ENCODE measurements at places on chromosomes 2 and 18.

- peak; percentile 67 for DNase-seq
Measured at GRCh38 chr2:43448822-43449110, 147.1 kb downstream of the THADA start.

DNA sequence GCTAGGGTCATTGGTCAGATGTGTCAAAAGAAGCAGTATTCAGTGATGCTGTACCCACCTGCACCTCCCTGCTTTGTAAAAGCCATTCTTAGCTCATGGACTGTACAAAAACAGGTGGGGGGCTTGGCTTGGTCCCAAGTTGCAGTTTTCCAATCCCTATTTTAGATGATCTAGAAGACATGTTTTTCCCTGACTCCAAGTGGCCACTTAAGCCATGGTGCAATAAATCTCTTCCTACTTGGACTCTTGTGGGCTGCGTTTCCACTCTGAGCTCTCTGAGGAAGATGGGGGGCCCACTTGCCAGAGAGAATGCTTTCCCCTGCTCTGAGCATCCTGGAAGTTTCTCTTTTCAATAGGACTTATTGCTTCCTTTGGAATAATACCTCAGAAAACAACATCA, 57.0 kb upstream of the SPP2 start:
- no peak for DNase-seq

DNA sequence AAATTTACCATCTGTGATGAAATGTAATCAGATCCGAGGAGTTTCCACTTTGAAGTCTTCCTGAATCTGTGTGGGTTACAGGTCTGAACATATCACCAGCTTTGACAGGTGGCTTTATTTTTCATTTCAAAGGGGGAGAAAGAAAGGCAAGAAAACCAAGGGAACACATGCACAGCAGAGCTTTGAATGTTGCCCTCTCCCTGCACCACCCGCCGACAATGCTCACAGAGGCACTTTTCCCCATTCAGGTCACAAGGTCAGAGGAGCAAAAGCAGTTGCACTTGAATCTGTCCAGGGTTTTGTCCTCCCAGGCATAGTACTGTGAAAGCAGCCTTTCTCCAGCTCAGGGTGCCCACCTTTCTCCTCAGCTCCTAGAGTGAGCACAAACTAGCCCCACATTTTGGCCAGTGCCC, 130.2 kb downstream of the OSR1 start:
- no peak for DNase-seq

DNA sequence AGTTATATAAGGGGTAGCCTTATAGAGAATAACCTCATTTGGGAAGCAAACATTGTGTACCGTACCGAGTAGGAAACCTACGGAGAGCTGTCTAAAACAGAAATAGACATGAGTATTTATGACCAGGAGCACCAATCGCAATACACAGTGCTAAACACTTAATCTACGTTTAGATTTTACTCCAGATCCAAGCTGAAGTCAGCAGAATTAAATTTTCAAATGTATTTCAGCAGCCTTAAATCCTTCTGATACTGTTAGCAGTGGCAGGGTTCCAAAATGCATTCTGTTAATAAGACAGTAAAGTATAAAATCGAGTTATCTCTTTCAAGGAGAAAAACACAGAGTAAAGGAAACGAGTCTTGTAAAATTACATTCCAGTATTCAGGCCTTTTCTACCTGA, 118.1 kb upstream of the ZNF521 start:
- DNase-seq, result no peak

DNA sequence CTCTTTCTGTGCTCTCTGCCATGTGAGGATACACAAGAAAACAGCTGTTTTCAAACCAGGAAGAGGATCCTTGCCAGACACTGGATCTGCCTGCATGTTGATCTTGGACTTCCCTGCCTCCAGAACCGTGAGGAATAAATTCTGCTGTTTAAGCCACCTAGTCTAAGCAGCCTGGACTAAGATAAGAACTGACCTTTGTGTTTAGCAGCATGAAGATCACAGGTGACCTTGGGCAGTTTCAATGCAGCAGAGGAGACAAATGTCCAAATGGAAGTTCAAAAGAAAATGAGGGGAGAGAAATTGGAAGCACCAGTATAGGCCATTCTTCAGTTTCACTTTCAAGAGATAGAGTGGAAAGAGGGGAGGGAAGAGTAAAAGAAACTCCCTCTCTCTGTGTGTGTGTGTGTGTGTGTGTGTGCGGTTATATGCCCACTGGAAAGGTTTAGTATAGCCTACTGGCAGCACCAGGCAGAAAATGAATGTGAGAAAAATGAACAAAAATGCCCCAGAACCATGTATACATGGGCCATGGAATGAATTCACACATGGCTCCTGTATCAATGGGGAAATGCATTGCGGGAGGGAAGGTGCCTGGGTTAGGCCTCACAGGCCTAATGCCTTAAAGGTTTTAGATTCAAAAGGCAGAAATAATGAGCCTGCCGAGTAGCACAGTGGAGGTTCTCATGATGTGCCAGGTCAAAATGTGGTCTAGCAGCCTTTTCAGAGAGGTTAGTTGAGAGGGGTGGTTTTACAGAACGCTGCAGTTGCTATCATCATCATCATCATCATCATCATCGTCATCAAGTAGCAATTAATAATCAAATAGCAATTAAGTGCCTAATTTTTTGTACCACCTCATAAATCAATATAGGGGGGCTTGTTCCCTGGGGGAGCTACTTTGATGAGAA, 1.1 kb upstream of the CERS6 start:
- DNase-seq, result no peak

GRCh38 chr18:32301976-32302743, 112.3 kb downstream of the MEP1B start:
- DNase-seq, result no peak

DNA sequence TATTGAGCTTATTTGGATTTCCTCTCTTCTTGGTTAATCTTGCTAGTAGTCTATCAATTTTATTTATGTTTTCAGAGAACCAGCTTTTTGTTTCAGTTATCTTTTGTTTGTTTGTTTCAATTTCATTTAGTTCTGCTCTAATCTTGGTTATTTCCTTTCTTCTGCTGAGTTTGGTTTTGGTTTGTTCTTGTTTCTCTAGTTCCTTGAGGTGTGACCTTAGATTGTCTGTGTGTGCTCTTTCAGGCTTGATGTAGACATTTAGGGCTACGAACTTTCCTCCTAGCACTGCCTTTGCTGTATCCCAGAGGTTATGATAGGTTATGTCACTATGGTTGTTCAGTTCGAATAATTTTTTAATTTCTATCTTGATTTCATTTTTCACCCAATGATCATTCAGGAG, 141.6 kb downstream of the ZNF236 start:
- no peak for DNase-seq

DNA sequence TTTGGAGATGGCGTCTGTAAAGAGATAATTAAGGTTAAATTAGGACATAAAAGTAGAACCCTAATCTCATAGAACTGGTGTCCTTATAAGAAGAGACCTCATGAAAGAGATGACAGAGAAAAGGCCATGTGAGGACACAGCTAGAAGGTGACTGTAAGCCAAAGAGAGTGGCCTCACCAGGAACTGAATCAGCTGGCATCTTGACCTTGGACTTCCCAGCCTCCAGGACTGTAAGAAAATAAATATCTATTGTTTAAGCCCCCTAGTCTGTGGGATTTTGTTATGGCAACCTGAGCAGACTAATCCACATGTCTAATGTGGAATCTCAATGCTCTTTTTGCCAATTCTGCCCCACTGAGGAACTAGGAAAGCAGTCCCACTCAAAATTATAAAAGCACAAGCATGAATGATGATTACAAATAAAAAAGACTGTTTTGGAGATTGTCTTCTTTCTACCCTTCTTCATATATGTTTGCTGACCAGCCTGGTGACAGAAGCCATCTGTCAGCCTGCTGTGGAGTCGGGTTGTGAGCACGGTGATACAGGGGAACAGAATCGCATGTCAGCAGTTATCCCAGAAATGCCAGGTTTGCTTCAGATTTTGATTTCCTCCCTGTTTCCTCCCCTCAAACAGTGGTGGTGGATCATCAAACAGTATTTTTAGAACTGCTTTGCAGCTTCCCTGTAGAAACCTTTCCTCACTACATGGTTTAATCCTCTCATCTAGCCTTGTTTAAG, 54.2 kb downstream of the INPP4A start:
- DNase-seq, result no peak

DNA sequence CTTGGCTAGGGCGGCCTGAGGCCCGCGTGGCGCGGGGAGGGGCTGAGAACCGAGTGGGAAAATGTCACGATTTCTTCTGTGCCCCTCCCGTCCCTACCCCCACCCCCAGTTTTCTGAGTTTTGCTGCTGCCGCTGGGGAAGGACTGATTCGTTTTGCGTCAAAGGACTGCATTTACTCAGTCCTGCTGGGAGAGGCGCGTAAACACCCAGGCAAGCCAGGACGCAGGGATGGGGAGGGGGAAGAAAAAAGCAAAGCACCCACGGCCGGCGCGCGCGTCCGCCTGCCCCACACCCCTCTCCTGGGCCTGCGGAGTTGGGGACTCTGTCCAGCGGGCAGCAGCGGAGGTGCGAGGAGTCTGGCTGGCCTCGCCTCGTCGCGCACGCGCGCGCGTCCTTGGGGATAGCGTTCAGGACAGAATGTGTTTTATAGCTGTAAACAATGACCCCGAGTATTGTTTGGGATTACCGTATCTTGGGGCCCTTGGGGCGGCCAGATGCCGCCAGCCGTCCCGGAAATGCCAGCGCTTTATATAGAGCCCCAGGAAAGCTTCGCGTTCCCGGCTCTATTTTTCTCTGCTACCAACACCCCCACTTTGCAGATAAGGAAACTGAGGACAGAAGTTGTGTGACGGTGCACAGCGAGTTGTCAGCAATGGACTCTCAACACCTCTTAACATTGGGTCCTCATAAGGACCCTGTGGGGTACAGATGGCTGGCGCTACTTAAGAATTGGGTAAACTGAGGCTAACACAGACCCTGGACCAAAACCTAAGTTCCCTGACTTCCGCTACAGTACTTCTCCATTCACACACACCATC, 1.7 kb upstream of the FOSL2 start:
- peak; percentile 68 for DNase-seq

GRCh38 chr2:36172824-36173223, 182.8 kb upstream of the CRIM1 start:
- DNase-seq, result no peak

GRCh38 chr2:10019174-10019573, 24.2 kb upstream of the KLF11 start:
- no peak for DNase-seq

DNA sequence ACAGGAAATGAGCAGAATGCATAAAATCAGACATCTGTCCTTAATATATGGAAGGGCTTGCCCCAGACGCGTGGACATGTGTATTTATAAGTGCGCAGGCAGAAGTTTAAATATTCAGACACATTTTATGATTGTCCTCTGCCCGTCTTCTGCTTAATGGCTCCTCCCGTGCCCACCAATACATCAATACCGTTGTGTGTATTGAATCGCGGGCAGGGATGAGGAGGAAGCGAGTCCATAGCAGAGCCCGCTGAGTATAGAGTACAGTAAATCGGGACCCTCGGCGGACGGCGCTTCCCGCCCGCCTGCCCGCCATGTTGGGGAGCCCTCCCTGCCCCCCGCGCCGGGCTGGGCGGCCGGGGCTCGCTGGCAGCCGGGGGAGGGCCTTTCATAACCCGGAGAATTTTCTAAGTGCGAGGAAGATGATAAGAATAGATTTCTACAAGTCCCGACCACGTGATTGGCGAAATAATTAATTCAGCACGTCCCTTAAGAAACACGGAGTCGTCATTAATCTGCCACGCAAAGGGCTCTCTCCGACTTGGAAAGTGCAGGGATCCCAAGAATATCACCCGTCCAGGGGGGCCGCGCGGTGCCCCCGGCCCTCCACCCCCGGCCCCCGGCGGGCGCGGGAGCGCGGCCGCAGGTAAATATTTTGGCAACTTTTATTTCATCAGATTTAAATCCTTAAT, at the start of gene HOXD3:
Gene HOXD3 (plus strand): TSS at position 501 of the 692 bp plus-strand sequence. CDS start 11,808 bp downstream, outside the sequence.
- no peak for DNase-seq

GRCh38 chr2:163465440-163465839, 270.4 kb downstream of the FIGN start:
- DNase-seq, result no peak

DNA sequence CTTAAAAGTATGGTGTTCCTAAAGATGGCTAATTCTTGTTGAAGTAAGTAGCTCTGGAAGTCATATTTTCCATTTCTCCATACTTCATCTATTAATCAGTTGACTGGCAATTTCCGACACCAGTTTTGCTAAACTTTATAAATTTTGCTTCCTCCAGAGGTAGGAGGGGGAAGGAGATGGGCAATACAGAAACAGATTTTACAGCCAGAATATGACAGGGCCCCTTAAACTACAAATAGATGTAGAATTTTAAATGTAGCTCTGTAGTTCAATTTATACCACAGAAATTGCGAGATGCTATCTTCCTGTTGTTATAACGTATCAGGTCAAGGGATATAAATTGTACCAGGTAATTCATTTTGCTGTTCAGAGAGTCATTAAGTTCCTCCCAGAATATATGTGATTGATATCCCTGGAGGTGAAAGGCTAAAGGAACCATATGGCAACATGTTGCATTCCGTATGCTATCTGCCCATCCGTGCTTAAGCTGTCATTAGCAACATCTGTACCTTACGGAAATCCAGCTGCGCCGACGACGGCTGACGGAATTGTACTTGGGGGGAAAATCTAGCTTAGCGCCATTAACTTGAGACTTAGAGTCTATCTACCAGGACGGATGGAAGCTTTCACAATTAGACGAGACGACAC, 8.4 kb upstream of the NR4A2 start:
- DNase-seq, result no peak

DNA sequence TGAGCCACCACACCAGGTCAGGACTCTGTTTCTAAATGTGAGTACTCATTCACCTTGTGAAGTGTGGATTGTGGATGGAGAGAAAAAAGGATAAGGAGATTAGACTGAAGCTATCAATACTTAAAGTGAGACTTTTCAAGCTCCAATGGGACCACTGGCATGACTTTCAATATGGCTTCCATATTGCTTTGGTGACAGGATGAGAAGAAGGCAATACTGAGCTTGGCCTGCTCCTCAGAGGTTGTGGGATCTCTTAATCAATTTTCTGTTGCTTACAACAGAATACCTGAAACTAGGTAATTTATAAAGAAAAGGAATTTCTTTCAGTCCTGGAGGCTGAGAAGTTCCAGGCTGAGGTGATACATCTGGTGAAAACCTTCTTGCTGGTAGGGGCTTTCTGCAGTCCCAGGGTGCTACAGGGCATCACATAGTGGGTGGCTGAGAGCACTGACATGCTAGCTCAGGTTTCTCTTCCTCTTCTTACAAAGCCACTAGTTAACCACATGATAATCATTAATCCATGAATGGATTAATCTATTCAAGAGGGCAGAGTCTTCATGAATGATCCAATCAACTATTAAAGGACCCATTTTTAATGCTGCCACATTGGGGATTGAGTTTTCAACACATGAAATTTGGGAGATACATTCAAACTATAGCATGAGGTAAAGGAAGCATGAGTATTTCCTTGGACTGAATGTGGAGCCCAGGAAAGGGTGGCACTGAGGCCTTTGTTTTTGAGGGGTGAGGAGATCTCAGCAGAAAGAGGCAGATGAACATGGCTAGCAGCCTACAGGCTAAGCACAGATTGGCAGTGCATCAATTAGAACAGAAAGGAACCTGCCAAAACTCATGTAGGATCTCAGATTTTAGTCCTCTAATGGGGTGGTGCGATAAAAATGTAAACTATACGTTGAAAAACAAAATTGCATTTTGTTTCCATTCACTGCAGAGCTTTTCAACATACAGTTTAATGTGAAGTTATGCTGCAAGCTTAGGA, 274.5 kb downstream of the PIK3C3 start:
- DNase-seq, result no peak

- DNase-seq, result no peak
Measured at GRCh38 chr18:22257022-22257543, 87.7 kb downstream of the GATA6 start.

- DNase-seq, result no peak
Measured at GRCh38 chr2:68692511-68692910, 42.1 kb upstream of the ARHGAP25 start.

Measured in H9 (cell line).